ENCODE measurements at places on chromosomes 2 and 18.

GRCh38 chr2:45010702-45011012, 1.4 kb upstream of the SIX2 start:
- no peak for DNase-seq

DNA sequence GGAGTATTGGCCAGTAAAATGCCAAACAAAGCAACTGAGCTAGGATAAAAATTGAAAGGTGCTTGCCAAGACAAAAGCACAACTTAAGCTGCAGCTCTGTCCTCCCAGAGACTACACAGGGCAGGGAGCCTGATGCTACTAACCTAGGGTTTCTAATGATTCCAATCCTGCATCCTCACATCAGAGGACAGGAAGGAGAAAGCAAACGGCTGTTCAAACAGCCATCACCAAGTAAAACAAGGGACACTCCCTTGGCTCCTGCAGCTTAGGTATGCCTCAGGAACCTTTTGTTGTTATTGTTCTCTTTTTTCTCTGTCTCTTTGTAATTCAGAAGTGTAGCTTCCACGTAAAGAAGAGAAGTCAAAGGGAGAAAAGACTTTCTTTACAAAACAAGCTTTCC, 99.5 kb downstream of the TCF4 start:
- no peak for DNase-seq

GRCh38 chr2:122077771-122078170, 322.3 kb downstream of the TSN start:
- DNase-seq, result no peak

- no peak for DNase-seq
Measured at GRCh38 chr2:59567151-59567550, 986.3 kb downstream of the BCL11A start.

- DNase-seq, result no peak
Measured at GRCh38 chr18:62524440-62525200, 1.8 kb downstream of the ZCCHC2 start.

GRCh38 chr2:30113617-30114293, 33.1 kb upstream of the YPEL5 start:
- DNase-seq, result peak; percentile 65

DNA sequence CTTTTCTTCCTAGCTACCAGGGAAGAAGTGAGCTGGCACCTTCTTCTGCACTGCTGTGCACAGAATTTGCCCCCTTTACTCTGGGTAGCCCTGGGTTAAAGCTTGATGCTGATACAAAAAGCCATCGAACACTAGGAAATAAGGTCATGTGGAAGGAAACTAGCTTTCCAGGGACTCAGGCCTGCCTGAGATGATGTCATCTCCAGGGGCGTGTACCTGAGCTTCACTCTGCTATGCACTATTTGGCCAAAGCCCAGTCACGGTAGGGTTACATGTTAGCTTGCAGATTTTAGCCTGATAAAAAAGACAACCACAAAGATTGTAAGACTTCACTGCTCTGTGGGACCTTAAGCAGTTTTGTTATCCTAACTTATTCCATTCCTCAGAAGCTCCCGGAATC, 20.4 kb downstream of the EDAR start:
- DNase-seq, result no peak

DNA sequence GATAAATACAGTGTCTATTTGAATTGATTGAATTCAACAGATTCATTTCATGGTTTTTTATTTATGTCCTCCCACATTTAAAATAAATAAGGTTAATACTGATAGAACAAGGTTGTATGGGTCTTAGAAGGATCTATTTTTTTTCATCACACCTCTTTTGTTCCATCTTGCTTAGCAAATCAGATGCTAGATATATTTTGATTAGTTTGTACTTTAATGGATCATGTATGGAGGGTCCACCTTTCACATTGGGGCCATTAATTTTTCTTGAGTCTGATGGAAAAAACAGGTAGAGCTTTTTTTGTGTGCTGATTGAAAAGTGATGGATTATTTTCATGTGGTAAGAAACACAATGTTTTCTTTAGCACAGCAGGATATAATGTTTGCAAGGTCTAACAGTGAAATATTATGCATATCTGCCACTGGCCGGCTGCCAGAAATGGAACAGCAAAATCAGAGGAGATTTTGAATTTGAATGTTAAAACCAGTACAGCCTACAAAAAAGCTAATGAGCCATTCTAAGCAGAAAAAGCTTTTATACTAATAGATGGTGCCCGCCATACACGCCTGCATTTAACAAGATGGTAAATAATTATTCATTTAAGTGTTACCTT, 188.1 kb upstream of the ETAA1 start:
- DNase-seq, result no peak
